Body of pancreas (tissue), 4 donors: ENCODE measurements at places on chromosomes 12 and 14.

- no peak for DNase-seq
Observed at GRCh38 chr12:48822711-48823110, 4.4 kb downstream of the CACNB3 start.

GRCh38 chr12:52139579-52140062 lies 52.2 kb downstream of the KRT80 start:
- DNase-seq = peak; percentile 72

- no peak for DNase-seq
Observed at GRCh38 chr12:76719171-76720041, 44.5 kb upstream of the ZDHHC17 start.

DNA sequence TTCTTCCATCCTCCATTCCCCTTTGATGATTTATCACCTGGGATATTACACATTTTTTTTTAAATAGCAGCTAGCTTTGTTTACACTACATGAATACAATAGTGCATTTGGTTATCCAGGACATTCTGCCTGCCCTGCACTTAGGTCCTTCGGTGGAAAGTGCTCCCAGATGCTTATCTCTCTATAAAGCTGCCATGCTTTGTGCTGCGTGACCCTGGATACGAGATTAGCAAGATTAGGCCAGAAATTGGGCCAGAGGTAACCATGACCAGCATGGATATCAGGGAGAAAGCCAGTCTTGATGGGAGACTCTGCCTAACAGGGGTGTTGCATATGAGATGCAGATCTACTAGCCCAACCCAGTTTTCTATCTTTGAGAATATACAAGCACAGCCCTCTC lies 12.1 kb upstream of the KRT83 start:
- DNase-seq = no peak

DNA sequence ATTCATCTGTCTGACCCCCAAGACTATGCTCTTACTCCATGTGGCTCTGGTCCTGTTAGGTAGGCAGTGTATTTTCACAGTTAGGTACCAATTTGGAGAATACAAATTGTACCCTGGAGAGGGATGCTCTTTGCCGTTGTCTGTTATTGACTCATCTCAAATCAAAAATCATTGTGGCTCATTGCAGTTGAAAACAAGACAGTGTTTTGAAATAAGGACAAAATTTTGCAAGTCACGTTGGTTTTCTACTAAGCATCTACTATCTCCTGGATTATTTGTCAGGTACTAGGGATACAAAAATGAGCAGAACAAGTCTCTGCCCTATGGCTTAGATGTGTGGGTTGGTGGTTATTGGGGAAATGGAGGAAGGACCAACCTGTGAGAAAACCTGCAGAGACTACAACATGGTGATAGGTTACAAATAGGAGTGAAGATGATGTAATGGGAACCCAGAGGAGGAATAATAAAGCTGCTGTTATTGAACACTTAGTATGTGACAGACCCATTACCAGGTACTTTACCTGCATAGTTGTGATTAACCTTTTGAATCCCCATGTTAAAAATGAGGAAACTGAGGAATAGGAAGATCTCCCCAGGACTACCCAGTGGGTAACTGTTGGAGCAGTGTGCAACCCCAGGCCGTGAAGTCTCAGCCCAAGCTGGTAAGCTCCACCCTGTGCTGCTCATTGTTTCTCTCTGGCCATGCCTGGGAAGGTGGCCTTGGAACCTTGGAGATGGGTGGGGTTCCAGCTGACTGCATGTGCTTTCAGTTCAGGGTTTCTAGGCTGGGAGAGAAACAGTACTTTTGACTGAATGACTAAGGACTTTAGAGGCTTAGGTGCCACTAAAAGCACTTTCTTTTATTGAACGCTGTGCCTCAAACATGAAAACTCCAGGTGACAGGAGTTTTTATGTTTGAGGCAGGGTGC lies 72.9 kb upstream of the SRSF5 start:
- DNase-seq = peak; percentile 78

DNA sequence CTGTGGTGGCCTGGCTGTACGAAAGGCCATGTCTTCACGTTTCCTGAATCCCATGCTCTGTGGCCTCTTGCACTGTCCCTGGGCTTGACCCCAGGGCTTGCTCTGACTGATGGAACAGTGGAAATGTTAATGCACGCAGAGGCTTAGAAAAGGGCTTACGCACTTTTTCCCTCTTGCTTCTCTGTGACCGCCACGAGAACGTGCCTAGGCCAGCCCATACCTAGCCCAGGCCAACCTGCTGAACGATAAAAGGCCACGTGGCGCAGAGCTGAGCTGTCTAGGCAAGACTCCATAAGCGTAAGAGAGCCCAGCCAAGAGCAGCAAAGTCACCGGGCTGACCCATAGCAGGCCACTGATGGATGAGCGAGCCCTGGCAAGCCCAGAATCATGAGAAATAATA lies 18.3 kb downstream of the TTC7B start:
- no peak for DNase-seq

- DNase-seq = no peak
Observed at GRCh38 chr14:90444077-90444696, 47.4 kb downstream of the CALM1 start.

GRCh38 chr14:68587931-68588330 lies 204.9 kb downstream of the ZFP36L1 start:
- DNase-seq = no peak

GRCh38 chr14:39319381-39319780 lies 85.7 kb downstream of the MIA2 start:
- no peak for DNase-seq

- DNase-seq = no peak
Observed at GRCh38 chr12:74595696-74596095, 58.1 kb downstream of the ATXN7L3B start.

GRCh38 chr12:108665608-108666202 lies 32.0 kb upstream of the SELPLG start:
- DNase-seq = no peak

- DNase-seq = peak; percentile 76
Observed at GRCh38 chr14:91113829-91114078, at the start of gene DGLUCY. TSS of gene DGLUCY (plus strand) at chr14:91114073. CDS start at chr14:91160295, 46,222 bp downstream.

DNA sequence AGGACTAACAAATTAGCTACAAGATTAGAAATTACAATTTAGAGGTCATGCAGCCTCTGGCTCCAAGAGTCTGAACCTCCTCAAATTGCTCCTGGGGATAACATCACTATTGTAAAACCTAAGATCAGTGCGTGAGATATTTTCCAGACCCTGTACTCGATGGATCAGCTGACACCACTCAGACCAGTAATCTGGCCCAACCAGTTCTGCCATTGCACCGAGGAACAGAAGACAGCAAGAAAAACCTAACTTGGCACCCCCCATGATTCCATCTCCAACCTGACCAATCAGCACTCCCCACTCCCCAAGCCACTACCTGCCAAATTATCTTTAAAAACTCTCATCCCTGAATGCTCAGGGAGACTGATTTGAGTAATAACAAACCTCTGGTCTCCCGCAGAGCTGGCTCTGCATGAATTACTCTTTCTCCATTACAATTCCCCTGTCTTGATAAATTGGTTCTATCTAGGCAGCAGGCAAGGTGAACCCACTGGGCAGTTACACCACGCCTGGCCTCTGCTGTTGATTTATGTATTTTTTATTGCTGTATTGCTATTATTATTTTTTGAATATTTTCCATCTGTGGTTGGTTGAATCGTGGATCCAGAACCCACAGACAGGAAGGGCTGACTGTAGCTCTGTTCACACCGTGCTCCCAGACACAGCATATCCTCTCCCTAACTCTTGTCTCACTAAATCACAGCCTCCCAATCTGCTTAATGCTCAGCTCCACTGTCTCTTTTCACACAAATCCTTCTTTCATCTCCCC lies 9.2 kb downstream of the HEBP1 start:
- DNase-seq = peak; percentile 30

DNA sequence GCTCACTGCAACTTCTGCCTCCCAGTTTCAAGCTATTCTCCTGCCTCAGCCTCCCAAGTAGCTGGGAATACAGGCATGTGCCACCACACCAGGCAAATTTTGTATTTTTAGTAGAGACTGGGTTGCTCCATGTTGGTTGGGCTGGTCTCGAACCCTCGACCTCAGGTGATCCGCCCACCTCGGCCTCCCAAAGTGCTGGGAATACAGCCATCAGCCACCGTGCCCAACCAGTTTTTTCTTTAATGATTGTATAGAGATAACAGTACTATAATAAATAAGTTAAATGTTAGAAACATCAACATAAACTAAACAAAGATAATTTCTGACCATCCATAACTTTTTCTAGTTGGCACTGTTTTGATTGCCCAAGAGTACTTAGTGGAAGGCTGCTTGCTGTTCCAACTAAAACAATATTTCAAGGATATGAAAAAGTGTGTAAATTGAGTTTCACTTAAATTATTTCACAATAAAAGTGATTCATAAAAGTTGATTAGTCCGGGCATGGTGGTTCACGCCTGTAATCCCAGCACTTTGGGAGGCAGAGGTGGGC lies 5.6 kb downstream of the GON7 start:
- no peak for DNase-seq

DNA sequence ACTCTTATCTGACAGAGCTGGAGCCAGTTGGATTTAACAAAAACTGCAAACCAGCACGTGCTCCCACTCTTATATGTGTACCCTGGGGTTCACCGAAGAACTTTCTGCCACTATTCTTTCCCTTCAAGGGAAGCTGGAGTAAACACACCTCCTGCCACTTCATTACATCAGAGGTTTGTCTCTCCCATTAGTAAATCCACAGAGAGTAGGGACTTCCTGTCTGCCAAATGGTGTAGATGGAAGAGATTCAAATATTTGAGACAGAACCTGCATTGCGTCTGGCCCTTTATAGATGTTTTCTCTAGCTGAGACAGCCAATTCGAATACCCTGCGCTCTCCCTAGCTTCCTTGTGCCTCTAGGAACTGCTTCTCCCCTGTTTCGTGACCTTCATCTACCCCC lies 29.1 kb upstream of the AEBP2 start:
- DNase-seq = no peak

GRCh38 chr14:103738166-103738565 lies 22.6 kb downstream of the ZFYVE21 start:
- no peak for DNase-seq

DNA sequence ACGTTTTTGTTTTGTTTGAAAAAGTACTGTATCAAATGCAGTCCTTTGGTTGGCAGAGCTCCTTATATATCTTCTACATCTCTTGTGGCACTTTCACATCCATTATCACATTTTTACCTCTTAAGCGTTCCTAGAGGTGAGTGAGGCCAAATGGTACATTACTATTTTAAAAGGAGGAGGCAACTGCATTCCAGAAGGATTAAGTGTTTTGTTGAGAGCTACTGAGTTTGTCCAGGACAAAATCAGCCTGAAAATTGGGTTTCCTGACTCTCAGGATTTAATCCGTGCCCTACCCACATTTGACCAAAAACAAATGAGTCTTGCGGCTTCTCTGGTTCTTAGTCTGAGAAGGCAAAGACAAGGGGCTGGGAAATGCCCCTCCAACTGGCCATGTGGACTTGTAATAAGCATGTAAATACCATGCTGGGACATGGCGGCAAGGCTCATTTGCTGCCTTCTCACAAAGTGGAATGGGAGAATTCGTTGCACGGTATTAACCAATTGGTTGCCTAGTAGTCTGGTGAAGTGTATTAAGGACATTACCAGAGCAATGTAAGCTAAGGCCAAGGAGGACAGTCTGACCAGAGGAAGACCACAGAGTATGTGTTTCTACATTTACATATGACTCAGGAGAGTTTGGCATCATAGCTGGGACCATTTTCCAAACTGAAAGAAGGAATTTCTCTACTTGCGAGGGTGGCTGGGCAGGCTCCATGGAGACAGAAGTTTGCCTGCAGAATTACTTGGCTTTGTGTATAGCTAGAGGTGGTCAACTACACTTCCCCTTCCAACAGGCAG lies 175.8 kb upstream of the PLXNC1 start:
- DNase-seq = no peak

- no peak for DNase-seq
Observed at GRCh38 chr12:75933101-75933500, 98.5 kb downstream of the PHLDA1 start.

DNA sequence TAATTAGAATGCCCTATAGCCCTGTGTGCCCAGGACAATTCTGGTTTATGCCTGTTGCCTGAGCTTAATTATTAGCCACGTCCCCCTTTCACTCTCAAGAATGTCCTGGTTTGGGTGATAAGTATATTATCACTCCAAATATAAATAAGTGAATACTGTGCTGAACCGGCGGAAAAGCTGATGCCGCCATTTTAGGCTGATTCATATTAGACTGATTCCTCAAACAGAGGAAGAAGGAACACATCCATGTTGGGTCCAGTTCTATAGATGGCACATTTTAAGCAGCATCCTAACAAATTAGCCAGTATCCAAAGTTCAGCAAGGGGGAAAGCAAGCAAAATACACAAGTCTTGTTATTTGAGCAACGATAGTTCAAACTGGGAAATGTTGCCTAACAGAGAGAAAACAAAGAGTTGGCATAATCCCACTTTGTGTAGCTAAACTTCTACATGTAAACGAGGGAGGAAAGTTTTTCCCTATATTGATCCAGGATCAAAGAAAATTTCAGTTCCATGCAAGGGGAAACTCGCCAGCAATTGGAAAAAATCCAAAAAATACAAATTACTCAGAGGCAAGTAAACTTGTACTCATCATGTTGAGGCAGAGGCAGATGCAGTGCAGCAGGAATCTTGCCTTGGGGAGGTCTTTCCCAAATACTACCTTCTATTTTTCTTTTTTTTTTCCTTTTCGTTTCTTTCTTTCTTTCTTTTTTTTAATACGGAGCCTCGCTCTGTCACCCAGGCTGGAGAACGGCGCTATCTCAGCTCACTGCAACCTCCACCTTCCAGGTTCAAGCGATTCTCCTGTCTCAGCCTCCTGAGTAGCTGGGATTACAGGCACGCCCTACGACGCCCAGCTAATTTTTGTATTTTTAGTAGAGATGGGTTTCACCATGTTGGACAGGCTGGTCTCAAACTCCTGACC lies 96.2 kb downstream of the ITPR2 start:
- DNase-seq = no peak

GRCh38 chr12:24083838-24084237 lies 134.4 kb upstream of the SOX5 start:
- no peak for DNase-seq
